Dorsolateral prefrontal cortex (tissue), 122 donors: ENCODE measurements at places on chromosomes 7 and 10.

GRCh38 chr10:62306663-62307062, 38.0 kb upstream of the RTKN2 start:
- DNase-seq, result no peak

- DNase-seq, result no peak
Measured at GRCh38 chr7:143494622-143495021, 16.9 kb downstream of the TAS2R41 start.

GRCh38 chr7:66640802-66641525, 12.3 kb downstream of the KCTD7 start:
- no peak for DNase-seq

GRCh38 chr10:49011756-49012155, 72.1 kb upstream of the LRRC18 start:
- no peak for DNase-seq

DNA sequence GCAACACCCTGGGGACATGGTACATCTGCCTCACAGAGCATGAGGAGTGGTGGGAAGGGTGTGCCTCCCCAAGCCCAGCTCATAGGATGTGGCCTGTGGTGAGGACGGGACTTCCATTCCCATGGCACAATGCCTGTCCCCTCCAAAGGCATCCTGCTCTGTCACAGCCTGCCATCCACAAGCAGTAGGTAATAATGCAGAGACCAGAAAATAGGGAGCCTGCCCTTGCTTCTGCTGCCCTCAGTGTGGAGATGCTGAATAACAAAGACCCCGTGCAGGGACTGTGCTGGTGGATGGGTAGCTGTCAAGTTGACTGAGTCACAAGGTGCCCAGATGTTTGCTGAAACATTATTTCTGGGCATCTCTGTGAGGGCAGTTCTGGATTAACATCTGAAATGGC, 199.9 kb upstream of the GRB10 start:
- no peak for DNase-seq

GRCh38 chr10:106396192-106396591, 768.3 kb downstream of the SORCS1 start:
- DNase-seq, result no peak

DNA sequence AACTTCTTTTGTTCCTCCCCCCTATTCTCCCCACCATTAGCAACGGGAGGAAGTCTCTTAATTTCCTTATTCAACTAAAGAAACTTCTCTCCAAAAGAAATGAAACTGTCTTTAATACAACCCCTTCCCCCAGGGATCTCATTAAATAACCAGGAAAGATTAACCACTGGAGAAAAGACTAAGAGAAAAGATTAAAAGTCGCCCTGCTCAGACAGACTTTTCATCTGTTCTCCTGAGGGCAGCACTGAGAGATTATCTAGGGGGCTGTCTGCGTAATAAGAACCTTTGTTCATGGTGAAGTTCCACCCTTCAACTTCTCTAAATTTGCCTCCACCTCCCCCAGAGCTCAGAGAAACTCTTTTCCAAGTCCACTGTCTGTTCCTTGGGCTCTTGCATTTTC, 105.5 kb downstream of the HGF start:
- no peak for DNase-seq

- no peak for DNase-seq
Measured at GRCh38 chr7:48113275-48113674, 24.2 kb downstream of the UPP1 start.

DNA sequence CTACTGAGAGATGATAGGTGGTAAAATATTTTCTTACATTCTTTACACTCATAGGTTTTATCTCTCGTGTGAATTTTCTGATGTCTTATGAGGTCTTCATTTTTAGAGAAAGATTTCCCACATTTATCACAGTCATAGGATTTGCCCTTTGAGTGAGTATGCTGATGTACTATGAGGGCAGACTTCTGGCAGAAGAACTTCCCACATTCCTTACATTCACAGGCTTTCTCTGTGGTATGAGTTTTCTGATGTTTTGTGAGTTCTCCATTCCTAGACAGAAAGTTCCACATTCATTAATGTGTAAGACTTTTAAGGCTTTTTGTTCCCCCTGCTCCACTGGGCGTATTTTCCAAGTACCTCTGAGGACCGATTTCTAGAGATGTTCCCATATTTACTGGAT, 23.5 kb downstream of the ZNF25 start:
- no peak for DNase-seq

DNA sequence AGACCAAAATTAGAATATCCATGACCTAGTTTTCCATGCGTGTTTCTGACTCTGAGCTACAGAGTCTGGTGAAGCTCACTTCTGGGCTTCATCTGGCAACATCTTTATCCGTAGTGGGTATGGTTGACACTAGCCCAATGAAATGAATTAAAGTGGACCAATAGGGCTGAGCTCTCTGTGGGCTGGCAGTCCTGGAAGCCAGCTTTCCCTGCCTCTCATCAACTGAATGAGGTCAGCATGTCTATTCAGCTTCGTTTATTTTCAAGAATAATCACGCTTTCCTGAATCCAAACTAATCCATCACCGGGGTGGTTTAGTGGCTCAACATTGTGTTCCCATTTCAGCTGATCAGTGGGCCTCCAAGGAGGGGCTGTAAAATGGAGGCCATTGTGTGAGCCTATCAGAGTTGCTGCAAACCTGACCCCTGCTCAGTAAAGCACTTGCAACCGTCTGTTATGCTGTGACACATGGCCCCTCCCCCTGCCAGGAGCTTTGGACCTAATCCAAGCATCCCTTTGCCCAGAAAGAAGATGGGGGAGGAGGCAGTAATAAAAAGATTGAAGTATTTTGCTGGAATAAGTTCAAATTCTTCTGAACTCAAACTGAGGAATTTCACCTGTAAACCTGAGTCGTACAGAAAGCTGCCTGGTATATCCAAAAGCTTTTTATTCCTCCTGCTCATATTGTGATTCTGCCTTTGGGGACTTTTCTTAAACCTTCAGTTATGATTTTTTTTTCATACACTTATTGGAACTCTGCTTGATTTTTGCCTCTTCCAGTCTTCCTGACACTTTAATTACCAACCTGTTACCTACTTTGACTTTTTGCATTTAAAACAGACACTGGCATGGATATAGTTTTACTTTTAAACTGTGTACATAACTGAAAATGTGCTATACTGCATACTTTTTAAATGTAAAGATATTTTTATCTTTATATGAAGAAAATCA, 35.5 kb downstream of the CAV1 start:
- DNase-seq, result no peak

- DNase-seq, result no peak
Measured at GRCh38 chr7:15554081-15554480, 7.7 kb downstream of the AGMO start.

DNA sequence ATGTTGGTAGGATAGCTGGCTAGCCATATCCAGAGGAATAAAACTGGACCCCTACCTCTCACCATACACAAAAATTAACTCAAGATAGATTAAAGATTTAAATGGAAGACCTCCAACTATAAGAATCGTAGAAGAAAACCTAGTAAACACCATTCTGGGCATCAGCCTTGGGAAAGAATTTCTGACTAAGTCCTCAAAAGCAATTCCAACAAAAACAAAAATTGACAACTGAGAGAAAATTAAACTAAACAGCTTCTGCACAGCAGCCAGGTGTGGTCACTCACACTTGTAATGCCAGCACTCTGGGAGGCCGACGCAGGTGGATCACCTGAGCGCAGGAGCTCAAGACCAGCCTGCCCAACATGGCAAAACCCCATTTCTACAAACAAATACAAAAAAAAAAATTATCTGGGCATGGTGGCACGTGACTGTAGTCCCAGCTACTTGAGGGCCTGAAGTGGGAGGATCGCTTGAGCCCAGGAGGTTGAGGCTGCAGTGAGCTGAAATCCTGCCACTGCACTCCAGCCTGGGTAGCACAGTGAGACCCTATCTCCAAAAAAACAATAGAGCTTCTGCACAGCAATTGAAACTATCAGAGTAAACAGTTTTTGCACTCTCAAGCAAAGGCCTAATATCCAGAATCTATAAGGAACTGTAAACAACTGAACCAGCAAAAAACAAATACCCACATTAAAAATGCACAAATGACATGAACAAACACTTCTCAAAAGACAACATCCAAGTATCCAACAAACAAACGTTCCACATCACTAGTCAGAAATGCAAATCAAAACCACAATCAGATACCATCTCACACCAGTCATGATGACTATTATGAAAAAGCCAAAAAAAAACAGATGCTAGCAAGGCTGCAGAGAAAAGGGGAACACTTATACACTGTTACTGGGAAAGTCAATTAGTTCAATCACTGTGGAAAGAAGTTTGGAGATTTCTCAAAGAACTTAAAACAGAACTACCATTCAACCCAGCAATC, 4.8 kb downstream of the CRPPA start:
- DNase-seq, result no peak

- no peak for DNase-seq
Measured at GRCh38 chr7:26293569-26294308, 2.1 kb downstream of the SNX10 start.
